T-helper 9 cell (primary cell): ENCODE measurements at places on chromosomes 4 and X.

- no peak for DNase-seq
Measured at GRCh38 chr4:17055788-17056187, 157.3 kb upstream of the LDB2 start.

GRCh38 chrX:23932046-23932445, 24.2 kb downstream of the CXorf58 start:
- no peak for DNase-seq

GRCh38 chrX:115894087-115894486, 276.5 kb upstream of the AGTR2 start:
- DNase-seq = no peak

GRCh38 chr4:141563723-141564122, 72.7 kb upstream of the IL15 start:
- no peak for DNase-seq

GRCh38 chrX:10851809-10852208, 231.4 kb upstream of the MID1 start:
- DNase-seq = no peak

GRCh38 chrX:8345473-8345872, 119.2 kb upstream of the VCX3B start:
- DNase-seq = no peak

DNA sequence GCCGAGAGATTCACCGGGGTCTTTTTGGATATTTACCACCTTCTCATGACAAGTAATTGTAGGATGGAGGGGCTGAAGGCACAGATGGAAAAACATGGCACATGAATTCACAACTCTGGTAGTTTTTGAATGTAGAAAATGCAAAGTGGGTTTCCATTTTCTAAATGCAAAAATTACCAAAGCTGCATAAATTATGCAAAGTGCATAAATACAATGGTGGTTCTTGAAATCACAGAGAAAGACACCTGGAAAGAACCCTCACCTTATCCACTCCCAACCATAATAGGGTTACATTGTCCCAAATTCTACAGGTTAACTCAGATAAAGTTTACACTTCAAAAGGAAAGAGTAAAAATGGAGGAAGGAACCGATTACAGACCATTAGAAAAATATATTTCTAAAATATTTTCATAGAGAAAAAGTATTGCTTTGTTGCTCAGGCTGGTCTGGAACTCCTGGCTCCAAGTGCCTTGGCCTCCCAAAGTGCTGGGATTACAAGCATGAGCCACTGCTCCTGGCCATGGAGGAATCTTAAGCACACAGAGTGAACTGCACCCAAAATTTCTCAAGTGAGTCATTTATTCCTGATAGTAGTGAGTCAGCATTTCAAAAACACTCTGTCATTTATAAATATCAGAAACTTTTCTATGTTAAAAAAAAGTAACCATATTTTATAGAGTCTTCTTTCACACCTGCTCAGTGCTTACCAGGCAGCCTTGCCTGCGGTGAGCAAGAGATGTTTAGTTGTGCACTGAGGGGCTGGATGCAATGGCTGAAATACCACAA, 101.4 kb downstream of the FIP1L1 start:
- no peak for DNase-seq

DNA sequence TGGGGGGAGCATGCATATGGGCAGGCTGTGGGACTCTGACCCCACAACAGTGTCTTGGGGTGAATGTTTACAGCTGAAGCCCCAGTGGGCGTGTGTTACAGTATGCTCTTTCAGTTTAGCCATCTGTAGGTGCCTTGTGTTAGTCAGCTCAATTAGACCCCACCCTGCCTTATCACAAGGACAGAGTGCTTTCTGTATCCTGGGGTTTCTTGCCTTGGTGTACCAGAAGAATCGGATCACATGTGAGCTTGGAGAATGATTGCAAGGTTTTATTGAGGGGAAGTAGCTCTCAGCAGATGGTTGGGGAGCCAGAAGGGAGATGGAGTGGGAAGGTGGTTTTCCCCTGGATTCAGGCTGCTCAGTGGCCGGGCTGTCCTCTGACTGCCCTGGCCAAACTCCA, 27.3 kb downstream of the SH3BGRL start:
- no peak for DNase-seq

DNA sequence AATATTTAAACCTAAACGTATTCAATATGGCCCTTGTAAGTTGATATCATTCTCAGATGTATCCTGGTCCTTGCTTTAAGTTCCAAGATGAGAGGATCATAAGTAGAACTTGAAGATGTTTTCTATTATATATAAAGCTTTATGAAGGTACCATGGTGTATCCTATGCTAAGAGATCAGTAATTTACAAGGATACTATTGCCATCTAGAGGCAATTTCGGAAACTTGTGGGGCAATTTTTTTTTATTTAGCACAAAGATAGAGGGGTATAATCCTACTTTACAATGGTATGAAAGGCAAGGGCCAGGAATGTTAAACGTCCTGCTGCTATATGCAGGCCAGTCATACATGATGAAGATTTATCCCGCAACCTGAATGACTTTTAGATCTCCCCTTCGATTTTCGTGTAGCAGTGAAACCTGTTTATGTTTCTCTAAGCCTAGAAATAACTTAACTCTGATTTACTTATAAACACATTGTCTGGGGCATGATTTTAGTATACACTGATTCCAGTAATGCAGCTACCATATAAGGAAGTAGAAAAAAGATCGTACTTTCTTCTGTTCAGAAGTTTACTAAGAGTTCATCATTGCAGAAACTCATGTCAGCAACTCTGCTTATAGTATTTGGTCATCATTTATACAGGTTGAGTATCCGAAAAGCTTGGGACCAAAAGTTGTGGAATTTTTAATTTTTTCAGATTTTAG, 2.6 kb downstream of the SLC25A31 start:
- no peak for DNase-seq

GRCh38 chrX:53595266-53595810, 91.2 kb downstream of the HUWE1 start:
- no peak for DNase-seq

DNA sequence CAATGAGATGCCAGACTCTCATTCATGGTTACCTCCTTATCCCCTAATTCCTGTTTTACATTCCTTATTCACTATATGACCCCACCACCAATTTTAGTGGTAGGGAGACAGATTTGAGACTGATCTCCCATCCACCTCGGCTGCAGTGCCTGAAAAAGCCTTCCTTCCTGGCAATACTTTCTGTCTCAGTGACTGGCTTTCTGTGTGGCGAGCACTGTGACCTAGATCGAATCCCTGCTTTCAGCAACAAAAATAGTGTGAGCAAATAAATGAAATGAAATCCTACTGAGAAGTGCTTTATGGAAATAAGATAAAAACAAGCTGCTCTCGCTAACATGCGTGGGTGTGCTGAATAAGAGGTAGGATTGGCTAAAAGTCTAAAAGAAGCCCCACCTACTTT, 165.3 kb downstream of the GPM6A start:
- DNase-seq = no peak

- no peak for DNase-seq
Measured at GRCh38 chrX:39249999-39250398, 448.7 kb downstream of the MID1IP1 start.

- DNase-seq = no peak
Measured at GRCh38 chrX:39957816-39958566, 139.8 kb downstream of the BCOR start.

DNA sequence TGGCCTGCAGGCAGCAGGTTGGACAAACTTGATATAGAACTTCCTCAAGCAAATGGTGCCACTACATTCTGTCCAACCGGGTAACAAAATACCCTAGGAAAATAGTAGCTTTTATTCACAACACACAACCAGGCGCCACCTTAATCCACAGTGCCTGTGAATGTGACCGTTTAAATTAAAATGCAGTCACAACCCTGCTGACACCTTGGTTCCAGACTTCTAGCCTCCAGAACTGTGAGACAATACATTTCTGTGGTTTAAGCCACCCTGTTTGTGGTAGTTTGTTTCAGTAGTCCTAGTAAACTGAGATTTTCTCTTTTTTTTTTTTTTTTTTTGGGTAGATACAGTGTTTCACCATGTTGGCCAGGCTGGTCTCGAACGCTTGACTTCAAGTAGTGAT, 575.8 kb downstream of the PACRGL start:
- no peak for DNase-seq

DNA sequence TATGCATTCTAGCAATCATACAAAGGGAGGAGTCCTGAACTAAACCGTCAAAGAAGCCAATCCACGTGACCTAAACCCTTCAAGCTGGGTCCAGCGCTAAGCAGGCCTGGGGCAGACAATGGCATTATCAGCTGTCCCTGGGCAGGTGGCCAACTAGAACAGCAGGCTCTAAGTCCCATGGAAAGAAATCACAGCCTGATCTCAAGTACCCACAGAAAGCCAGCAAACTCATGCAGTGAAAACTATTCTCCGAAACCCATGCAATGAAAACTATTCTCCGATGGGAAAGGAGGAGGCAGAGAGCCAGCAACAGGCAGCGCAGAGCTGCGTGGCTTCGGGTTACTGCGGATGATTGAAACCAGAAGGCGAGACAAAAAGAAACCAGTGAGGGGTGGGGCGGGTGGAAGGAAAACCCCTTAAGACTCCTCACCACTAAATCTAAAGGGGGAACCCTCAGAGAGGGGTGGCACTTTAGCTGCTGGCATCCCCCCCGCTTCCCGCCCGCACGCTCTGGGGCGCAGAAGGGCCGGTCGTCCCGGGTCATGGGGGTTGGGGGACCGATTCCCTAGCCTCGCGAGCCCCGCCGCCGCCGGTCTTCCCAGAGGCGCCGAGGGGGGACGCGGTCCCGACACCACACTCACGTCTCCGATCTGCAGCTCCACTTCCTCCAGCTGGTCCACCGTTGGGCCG, 567 bp downstream of the C4orf46 start:
- no peak for DNase-seq

DNA sequence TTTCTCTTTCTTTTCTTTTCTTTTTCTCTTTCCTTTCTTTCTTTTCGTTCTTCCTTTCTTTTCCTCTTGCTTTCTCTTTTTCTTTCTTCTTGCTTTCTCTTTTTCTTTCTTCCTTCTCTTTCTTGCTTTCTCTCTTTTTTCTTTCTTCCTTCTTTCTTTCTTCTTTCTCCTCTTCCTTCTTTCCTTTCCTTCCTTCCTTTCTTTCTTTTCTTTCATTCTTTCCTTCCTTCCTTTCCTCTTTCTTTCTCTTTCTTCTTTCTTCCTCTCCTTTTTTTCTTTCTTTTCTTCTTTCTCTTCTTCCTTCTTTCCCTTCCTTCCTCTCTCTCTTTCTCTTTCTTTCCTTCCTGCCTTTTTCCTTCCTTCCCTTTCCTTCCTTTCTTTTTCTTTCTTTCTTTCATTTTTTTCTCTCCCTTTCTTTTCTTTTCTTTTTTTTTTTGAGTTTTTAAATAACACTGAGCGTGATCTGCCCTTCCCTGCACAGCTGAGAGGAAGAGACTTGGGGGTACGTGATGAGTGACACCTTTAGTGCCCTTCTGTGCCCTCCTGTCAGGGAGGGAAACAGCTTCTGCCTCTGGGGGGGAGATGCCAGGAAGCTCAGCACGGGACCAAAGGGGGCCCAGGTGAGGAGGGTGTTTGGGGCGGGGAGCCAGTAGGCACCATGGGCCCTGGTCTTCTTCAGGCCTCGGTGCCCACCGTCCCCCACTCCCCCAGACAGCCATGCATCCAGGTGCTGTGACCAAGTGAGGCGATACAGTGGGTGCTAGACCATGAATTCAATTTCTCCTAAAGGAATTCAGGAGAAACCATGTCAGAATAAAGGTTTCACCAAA, 36.6 kb upstream of the CDKN2AIP start:
- no peak for DNase-seq

- no peak for DNase-seq
Measured at GRCh38 chrX:118730500-118731247, 3.3 kb downstream of the IL13RA1 start.

- no peak for DNase-seq
Measured at GRCh38 chrX:76538860-76539259, 111.3 kb downstream of the MAGEE1 start.

DNA sequence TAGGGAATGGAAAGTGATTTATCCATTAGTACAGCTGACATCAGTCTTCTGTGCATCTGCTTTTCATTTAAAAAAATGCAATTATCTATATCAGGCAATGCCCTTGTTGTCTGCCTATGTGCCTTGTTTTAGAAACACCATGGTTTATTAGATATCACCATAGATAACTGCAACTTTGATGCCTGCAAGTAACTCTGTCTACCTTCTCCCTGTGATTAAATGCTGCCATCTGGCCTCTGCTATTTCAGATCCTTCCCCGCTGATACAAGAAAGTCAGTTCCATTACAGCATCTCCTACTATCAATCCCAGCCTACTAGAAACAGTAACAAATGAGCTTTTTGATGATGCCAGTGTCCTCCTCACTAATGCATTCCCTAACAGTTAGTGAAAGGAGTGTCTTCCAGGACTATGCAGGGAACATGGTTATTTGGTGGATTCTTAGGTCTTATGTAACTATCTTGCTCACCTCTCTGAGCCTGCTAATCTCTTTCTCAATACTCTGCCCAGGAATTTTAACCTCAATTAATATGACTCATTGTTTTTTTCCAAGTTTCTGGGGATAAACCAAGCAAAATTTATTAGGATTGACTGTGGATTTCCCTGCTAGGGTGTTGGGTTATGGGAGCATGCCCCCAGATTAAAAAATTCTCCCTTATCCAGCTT, 444.9 kb downstream of the RAPGEF2 start:
- no peak for DNase-seq

- no peak for DNase-seq
Measured at GRCh38 chr4:65546882-65547416, 123.3 kb downstream of the EPHA5 start.

GRCh38 chr4:24416293-24416692, 168.1 kb downstream of the DHX15 start:
- no peak for DNase-seq

DNA sequence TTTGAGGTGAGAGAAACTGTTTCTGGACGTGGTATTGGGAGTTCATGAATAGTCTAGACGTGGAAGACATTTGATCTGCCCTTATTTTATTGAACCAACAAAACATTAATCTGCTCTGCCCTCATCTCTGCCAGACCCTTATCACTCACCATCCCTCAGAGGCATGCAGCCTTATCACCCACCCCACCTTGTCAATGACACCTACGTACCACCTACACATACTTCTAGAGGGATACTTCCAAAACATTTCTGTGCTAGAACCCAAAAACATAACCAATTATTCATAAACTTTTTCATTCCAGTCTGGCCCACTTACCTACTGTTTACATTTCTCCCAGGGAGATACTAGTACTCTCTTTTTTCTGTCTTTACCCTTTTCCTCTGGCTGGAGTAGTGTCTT, 105.2 kb downstream of the RS1 start:
- no peak for DNase-seq

GRCh38 chr4:174531486-174531885, 9.2 kb upstream of the HPGD start:
- no peak for DNase-seq

- DNase-seq = no peak
Measured at GRCh38 chr4:176268963-176269362, at the start of gene ASB5. Gene ASB5 (minus strand): TSS chr4:176269222. CDS start chr4:176269108, 114 bp downstream.

- DNase-seq = no peak
Measured at GRCh38 chr4:141497627-141498026, 138.8 kb upstream of the IL15 start.

GRCh38 chrX:153640736-153641575, 6.0 kb upstream of the DUSP9 start:
- no peak for DNase-seq

DNA sequence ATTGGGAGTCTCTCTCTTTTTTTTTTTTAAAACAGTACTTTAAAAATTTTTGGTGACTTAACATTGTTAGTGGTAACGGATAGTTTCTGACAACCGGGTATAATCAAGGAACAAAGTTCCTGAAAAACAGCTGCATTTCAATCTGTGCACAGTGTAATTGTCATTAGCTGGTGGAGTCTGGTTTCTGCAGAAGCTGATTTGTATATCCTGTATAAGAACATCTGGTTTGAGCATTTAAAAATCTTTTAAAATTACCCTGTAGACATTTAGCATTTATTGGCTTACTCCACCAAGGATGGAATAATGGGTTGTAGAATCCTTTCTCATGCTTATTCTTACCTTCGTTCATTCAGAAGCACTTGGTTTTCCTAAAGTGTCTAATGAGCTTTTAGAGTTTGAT, 11.2 kb downstream of the JADE1 start:
- no peak for DNase-seq
